Stimulated activated CD4-positive, alpha-beta T cell treated with anti-CD3 and anti-CD28 coated beads, Interleukin-4, amount 100 ng/mL, for 24 hours (primary cell): ENCODE measurements at places on chromosomes 16 and 17.

- DNase-seq: no peak
Measured at GRCh38 chr17:72117535-72118334, 3.1 kb upstream of the SOX9 start.

- no peak for DNase-seq
Measured at GRCh38 chr16:79735271-79735670, 134.7 kb upstream of the MAF start.

GRCh38 chr17:1082579-1082978, 85.7 kb downstream of the TIMM22 start:
- no peak for DNase-seq

DNA sequence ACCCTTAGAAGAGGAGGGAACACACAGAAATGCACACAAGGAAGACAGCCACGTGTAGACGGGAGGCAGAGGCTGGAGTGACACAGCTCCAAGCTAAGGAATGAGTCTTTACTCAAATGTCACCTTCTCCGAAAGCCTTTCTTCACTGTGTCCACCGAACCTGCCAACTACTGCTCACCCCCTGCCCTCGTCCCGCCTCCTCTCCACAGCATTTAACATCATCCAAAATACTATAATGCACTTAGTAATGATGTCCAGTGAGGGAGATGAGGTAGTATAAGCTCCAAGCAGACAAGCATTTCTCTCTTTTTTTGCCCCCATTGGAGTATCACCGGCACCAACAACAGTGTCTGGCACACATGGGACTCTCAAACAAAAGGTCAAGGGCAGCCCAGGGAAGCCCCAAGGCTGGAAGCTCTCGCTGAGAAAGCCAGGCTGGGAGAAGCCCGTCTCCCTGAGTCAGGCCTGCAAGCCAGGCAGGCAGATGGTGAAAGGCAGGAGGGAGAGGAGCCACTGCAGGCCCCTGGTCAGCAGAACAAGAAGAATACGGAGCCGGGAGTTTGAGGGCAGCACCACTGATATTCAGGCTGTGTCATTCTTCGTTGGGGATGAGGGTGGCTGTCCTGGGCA, 25.9 kb downstream of the ZFHX3 start:
- no peak for DNase-seq

DNA sequence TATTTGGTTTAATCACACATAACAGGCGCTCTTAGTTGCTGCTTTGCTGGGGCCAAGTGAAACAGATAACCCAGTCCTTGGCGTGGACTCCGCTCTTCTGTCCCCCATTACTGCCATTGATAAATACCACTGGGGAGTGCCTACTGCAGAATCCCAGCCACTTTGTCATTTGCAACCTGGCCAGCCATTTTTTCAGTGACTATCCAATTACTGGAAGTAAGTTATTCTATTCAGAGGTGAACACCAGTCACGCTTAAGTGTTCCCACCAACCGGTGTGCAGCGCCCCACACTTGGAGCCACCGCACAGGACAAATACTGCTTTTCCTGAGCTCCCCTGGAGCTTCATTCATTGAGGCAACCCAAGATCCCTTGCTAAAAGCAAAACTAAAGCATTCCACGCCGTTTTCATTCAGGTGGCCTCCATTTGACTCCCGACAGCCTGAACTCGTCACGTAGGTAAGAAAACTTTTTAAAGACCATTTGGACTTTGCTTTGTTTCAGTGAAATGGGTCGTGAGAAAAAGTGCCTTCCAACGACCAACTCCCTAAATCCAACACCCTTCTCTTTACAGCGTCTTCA, 1.8 kb downstream of the USP7 start:
- no peak for DNase-seq

- DNase-seq: no peak
Measured at GRCh38 chr17:72658675-72659074, 433.8 kb downstream of the SLC39A11 start.

DNA sequence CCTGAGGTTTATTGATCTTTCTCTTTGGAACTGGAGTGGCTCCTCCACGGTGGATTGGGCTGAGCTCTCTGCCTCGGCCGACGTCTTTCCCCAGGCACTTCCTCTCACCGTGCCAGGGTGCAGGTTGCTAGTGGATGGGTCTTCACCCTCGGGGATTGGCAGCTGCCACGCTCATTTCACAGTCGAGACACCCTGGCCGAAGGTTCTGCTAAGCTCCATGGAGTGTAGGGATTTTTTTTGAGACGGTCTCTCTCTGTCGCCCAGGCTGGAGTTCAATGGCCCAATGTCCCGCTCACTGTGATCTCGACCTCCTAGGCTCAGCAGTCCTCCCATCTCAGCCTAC, 280.8 kb downstream of the SEC14L1 start:
- DNase-seq: no peak

DNA sequence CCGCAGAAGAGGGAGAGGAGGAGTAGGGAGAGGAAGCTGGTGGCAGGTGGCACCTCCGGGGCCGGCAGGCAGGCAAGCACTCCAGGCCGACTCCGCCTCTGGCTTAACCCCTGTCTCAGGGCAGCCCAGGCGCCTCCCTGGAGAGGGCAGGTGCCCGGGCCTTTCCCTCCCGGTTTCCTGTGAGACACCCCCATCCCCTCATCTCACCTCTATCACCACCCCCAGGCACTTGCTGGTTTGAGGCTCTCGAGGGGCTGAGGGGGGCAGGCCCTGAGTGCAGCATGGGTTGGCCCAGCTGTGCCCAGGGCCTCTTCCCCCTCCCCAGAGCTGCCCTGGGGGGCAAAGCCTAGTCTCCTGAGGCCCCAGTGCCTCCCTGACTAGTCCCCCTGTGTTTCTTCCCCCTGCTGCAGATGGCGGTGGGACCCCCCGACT, 6.0 kb downstream of the DOC2A start:
- no peak for DNase-seq

DNA sequence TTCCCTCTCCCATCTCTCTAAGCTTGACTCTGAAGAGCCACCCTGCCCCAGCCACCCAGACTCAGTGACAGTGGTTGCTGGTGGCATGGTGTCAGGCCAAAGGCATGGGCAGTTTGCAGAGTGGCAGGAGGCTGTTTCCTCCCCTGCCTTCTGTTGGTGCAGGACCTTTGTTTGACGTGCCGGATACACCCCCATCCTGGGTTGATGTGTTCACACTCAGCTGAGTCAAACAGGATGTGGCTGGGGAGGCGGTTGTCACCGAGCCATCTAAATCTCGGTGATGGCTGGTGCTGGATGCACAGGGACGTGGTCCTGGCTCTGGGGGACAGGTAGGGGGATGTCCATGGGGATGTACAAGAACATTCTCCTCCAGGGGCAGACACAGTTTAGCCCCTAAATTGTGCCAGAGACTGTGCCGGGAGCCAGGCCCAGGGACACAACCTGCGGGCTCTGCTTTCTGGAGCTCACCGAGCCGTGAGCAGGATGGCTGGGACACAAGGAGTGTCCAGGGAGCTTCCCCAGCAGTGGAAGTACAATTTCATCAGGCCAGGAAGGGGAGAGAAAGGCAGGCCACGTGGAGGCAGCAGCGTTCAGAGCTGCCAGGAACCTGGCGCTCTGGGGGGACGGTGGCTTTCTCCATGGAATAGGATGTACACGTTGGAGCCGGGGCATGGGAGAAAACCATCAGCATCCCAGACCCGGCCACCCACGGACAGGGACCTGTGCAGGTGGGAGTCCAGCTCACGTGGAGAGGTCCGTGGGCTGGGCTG, 264.2 kb downstream of the SEC14L1 start:
- peak; percentile 88 for DNase-seq

DNA sequence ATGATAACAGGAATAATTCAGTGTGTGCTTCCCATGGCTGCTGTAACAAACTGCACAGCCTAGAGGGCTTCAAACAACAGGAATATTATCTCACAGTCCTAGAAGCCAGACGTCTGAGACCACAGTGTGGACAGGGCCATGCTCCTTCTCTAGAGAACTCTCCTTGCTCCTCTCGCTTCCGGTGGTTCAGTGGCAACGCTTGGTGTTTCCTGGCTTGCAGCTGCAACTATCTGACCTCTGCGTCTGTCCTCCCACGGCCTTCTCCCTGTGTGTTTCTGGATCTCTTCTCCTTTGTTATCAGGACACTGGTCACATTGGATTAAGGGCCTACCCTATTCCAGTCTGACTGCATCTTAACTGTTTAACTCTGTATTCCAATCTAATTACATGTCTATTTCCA, 414.3 kb downstream of the MAF start:
- no peak for DNase-seq

DNA sequence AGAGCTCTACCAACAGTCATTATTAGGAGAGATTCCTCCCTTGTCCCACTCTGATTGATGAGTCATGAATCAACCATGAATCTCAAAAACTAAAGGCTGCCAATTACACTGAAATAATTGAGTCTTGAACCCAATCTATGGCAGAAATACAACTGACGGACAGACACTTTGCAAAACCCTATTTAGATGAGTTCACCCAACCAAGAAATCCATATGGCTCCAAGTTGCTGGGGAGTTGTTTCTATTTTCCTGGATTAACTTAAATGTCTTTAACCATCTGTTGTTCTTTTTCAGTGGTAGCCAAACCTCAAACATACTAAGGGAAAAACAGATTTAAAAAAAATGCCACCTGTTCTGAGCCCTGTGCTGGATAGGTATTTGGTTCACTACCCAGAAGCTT, 151.0 kb downstream of the SHISA9 start:
- no peak for DNase-seq
